Lower lobe of right lung (tissue), 2 donors: ENCODE measurements at places on chromosomes 5 and 9. TPM values are rescaled to one million over a fixed set of nuclear protein-coding genes. Genes with fewer than 3 reads are reported as not detected.

GRCh38 chr9:18346745-18347144, 127.2 kb upstream of the ADAMTSL1 start:
- H3K27ac ChIP-seq, result no peak overlapping the region
- H3K4me3 ChIP-seq, result no peak overlapping the region
- no peaks in the 10 kb centered on the region for H3K27me3 ChIP-seq

- no peaks in the 10 kb centered on the region for H3K36me3 ChIP-seq
- peaks cover 12% of the 10 kb centered on the region for H3K4me1 ChIP-seq
- H3K27ac ChIP-seq, result no peak overlapping the region
- H3K27me3 ChIP-seq, result no peaks in the 10 kb centered on the region
These were observed 26.3 kb upstream of the FBP1 start for GRCh38 chr9:94665613-94666012.

- DNase-seq, result no peak
- H3K4me1 ChIP-seq, result no peaks in the 10 kb centered on the region
- H3K4me3 ChIP-seq, result no peak overlapping the region
- H3K36me3 ChIP-seq, result no peaks in the 10 kb centered on the region
These were observed 46.1 kb upstream of the ZBED3 start for GRCh38 chr5:77133061-77133758.

DNA sequence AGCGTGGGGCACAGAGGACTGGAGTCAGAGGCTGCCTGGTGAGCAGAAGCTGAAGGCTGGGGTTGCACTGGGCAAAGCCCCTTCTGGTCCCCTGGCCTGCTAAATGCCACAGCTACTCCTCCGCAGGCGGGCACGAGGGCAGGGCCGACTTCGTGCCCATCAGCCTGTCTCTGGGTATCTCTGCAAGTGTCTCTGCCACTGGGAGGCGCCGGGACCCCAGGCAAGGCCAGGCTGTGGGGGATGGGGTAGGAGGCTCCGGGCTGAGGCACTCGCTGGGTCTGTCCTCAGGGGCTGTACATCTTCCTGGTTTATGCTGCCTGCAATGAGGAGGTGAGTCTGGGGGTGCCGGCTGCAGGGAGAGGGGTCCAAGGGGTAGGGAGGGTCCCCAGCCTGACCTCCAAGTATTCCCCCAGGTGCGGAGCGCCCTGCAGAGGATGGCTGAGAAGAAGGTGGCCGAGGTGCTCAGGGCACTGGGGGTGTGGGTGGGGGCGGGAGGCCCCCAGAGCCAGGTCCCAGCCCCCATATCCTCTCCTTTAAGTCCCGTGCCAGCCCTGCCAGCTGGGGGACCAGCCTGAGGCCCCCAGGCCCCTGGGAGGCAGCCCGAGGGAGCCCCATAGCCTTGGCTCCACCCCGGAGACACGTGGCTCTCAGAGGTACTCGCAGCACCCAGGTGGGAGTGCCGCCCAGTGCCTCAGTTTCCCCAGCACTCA, 25.1 kb downstream of the ADGRD2 start:
- H3K4me3 ChIP-seq, result no peak overlapping the region
- peaks cover 62% of the 10 kb centered on the region for H3K27me3 ChIP-seq
- no peaks in the 10 kb centered on the region for H3K36me3 ChIP-seq

- peaks cover 35% of the 10 kb centered on the region for H3K4me1 ChIP-seq
- peak overlapping the region; percentile 44 for H3K27ac ChIP-seq
- H3K36me3 ChIP-seq, result no peaks in the 10 kb centered on the region
- no peak for DNase-seq
These were observed 60.1 kb upstream of the ITGA1 start for GRCh38 chr5:52727576-52727975.

GRCh38 chr9:89576404-89576839, 28.4 kb upstream of the GADD45G start:
- no peak overlapping the region for H3K4me3 ChIP-seq
- H3K27ac ChIP-seq, result no peak overlapping the region
- peaks cover 7% of the 10 kb centered on the region for H3K4me1 ChIP-seq
- no peak for DNase-seq
- no peaks in the 10 kb centered on the region for H3K36me3 ChIP-seq

DNA sequence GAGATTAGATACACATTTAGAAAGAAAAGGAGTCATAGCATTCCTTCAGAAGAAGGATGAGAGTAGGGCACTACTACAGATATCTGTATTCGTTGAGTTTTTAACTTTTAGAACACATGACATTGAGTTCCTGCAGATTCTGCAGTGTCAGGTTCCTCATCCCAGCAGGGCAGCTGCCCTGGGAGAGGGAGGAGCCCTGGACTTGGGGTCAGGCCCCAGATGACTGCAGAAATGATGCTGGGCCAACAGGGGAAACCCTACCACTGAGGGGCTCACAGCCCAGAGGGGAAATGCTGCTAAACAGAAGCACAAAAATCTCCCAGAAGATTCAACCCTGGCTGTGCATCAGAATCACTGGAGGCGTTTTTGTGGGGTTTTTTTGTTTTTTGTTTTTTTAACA, 68.9 kb upstream of the TAF1L start:
- no peaks in the 10 kb centered on the region for H3K4me1 ChIP-seq
- peaks cover 5% of the 10 kb centered on the region for H3K27me3 ChIP-seq
- no peak overlapping the region for H3K4me3 ChIP-seq
- no peak for DNase-seq
- no peak overlapping the region for H3K27ac ChIP-seq

DNA sequence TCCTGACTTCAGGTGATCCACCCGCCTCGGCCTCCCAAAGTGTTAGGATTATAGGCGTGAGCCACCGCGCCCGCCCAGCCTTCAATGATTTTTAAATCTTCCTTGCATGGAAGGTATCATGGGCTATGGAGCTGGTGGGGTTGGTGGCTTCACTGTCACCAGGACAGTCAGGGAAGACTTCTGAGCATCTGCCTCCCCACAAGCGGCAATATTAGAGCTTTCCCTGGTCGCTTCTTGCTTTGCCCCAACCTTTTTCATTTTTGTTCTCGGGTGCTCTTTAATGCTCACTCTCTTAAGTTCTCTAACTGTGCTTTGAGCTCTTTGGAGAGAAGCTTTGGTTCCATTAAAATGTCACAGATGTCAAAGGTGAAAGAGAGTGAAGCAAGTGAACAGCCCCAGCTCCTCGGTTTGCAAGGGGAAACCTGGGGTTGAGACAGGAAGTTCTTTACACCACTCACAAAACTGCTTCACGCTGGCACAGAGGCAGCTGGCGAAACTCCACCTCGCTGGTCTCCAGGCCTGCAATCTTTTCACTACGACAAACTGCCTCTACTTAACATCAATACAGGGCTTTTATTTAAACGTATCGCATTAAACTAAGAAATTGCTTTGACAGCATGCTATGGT, 142.5 kb upstream of the RETREG1 start:
- no peak for DNase-seq
- peaks cover 94% of the 10 kb centered on the region for H3K36me3 ChIP-seq
- no peaks in the 10 kb centered on the region for H3K27me3 ChIP-seq
- H3K4me1 ChIP-seq, result peaks cover 3% of the 10 kb centered on the region
- no peak overlapping the region for H3K4me3 ChIP-seq
- H3K27ac ChIP-seq, result no peak overlapping the region

DNA sequence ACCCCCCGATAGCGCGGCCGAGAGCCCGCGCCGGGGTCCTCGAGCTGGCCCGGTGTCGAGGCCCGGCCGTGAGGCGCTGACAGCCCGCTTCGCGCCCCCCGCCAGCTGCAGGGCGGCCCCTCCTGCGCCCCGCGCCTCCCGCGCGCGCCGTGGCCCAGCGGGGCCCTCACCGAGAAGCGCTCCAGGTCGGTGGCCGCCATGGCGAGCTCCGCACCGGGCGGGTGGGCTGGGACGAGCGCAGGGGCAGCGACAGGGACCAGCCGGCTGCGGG, 166 bp downstream of the SEPTIN8 start:
- H3K36me3 ChIP-seq, result no peaks in the 10 kb centered on the region
- H3K27me3 ChIP-seq, result no peaks in the 10 kb centered on the region
- H3K4me3 ChIP-seq, result peak overlapping the region; percentile 94
- peak overlapping the region; percentile 88 for H3K27ac ChIP-seq
- H3K4me1 ChIP-seq, result peaks cover 24% of the 10 kb centered on the region

GRCh38 chr5:72487177-72487576, 20.0 kb downstream of the ZNF366 start:
- H3K36me3 ChIP-seq, result no peaks in the 10 kb centered on the region
- no peak overlapping the region for H3K4me3 ChIP-seq
- H3K27me3 ChIP-seq, result no peaks in the 10 kb centered on the region
- no peak for DNase-seq

DNA sequence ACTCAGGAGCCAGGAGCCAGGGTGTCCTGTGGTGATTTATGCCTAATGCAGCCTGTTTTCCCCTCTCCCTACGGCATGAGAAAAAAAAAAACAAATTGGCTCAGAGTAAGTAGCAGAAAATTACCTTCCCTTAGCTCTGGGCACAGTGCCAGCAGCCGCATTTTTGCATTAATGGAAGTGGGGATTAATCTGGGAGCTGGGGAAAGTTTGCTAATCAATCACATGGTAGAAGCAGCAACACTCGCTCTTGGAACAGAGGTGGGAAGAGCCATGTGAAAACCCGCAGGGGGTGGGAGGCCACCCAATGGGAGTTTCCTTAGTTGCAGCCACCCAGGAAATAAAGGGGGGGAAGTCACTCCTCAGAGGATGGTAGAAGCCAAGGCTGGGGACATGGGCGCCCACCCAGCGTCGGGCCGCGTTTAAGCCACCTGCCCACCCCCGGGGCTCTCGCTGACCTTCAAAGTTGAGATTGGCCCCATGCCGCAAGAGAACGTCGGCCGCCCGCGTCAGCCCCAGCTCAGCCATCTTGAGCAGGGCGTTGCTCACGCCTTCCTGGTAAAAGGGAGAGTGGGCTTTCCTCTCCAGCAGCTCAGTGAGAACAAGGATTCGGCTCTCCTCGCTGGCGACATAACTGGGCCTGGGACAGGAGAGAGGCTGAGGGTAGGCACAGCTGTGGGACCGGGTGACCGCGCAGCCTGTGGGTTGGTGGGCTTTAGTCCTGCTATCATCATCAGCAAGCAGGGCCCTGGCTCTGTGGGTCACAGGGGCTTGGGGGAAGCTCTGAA, 1.7 kb downstream of the ASB6 start:
- DNase-seq, result no peak
- no peak overlapping the region for H3K27ac ChIP-seq
- peaks cover 42% of the 10 kb centered on the region for H3K36me3 ChIP-seq
- no peaks in the 10 kb centered on the region for H3K27me3 ChIP-seq
- peak overlapping the region; percentile 100 for H3K4me3 ChIP-seq

DNA sequence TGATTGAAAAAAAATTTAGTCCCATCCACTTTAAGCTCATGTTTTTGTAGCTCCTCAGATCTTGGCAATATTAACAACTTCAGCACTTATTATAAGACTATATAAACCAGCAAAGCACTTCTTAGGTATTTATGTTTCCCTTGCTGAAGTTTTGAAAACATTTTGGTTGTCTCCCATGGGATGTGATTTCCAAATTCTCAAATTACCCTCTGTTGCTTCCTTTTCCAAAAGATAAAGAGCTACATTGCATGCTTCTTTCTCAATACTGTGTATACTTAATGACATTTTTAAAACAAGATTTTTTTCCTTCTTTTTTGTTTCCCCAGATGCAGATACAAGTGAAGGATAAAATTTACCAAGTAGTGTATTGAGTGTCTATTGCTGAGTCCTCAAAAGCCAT, 567.1 kb downstream of the CSNK1G3 start:
- no peaks in the 10 kb centered on the region for H3K4me1 ChIP-seq
- no peaks in the 10 kb centered on the region for H3K36me3 ChIP-seq
- no peak overlapping the region for H3K27ac ChIP-seq
- DNase-seq, result no peak

DNA sequence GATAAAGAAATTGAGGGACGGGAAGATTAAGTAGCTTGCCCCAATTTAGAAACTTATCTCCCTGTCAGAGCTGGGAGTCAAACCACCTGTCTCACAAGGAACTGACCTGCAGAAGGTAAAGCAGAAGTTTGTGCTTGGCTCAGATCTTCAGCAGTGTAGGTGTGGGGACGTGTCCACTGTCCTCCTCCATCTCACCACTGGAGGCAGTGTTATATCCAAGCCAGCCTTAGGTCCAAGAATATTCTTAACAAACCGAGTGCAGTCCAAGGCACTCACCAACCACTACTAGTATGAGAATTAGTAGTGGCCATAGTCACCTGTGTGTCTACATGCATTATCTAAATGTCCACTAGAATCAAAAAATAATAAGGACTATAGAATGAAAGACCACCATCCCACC, 86.3 kb upstream of the IRX1 start:
- H3K36me3 ChIP-seq, result no peaks in the 10 kb centered on the region
- H3K27me3 ChIP-seq, result no peaks in the 10 kb centered on the region
- H3K27ac ChIP-seq, result no peak overlapping the region
- H3K4me3 ChIP-seq, result no peak overlapping the region
- H3K4me1 ChIP-seq, result no peaks in the 10 kb centered on the region

DNA sequence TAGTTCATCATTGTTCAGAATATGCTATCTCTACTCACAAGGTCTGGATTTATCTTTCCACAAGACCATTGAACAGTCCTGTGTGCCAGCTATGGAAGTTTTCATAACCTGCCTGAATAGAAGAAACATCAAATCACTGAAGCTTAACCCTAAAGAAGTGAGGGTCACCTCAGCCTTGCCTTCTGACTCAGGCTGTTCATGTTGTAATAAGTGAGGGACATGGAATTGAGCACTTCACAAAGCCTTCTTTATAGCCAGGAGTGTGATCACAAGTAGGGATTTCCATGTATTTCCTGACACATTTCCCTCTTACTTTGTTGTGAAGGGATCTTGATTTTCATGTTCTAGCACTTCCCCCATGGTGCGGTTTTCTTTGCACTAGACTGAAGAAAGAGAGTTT, 577.5 kb upstream of the WWC1 start:
- DNase-seq, result no peak
- no peaks in the 10 kb centered on the region for H3K36me3 ChIP-seq
- no peaks in the 10 kb centered on the region for H3K4me1 ChIP-seq
- no peaks in the 10 kb centered on the region for H3K27me3 ChIP-seq
- no peak overlapping the region for H3K4me3 ChIP-seq
- no peak overlapping the region for H3K27ac ChIP-seq

DNA sequence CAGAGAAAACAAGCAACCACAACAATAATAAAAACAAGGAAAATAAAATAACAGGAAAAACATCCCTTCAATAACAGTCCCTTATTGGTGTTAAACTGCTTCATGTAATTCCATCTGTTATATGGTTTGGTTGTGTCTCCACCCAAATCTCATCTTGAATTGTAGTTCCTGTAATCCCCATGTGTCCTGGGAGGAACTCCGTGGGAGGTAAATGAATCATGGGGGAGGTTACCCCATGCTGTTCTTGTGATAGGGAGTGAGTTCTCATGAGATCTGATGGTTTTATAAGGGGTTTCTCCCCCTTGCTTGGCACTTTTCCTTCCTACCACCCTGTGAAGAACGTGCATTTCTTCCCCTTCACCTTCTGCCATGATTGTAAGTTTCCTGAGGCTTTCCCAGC, 369.8 kb downstream of the TMEM232 start:
- H3K36me3 ChIP-seq, result no peaks in the 10 kb centered on the region
- no peaks in the 10 kb centered on the region for H3K27me3 ChIP-seq
- no peak for DNase-seq
- H3K27ac ChIP-seq, result no peak overlapping the region
- no peak overlapping the region for H3K4me3 ChIP-seq

DNA sequence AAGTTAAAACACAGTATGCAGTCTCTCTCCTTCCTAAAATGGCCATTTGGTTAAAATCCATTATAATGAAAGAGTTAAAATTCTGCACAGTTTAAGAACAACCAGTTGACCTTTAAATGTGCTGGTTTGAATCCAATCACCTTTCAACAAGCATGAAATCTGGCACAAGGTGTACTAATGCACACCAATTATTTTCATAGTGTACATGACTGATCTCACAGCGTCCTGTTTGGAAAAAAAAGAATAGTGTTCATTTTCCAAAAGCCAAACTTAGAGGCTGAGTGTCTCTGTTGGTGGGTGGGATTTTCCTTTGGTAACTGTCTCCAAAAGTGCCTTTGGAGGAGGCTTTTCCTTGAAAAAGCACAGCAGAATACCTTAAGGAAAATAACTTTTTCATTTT, 180.6 kb downstream of the DEPDC1B start:
- H3K27ac ChIP-seq, result no peak overlapping the region
- H3K27me3 ChIP-seq, result no peaks in the 10 kb centered on the region
- no peak overlapping the region for H3K4me3 ChIP-seq
- peaks cover 6% of the 10 kb centered on the region for H3K4me1 ChIP-seq
- DNase-seq, result no peak

B4GALT7 gene
- total RNA-seq, result 22.4 TPM

PCDHGA2 gene
- total RNA-seq, result 2.7 TPM

ANGPTL2 gene
- 11.4 TPM for total RNA-seq
